Keratinocyte (primary cell): ENCODE measurements at places on chromosomes 4 and X. TPM values are rescaled to one million over a fixed set of nuclear protein-coding genes. Genes with fewer than 3 reads are reported as not detected.
A peak's percentile ranks its signal among the peaks of the same experiment; 100 is the strongest.

The PRICKLE3 gene
- 8.6 to 13.7 TPM (median 8.7 TPM) in 3 replicates for polyA plus RNA-seq

DNA sequence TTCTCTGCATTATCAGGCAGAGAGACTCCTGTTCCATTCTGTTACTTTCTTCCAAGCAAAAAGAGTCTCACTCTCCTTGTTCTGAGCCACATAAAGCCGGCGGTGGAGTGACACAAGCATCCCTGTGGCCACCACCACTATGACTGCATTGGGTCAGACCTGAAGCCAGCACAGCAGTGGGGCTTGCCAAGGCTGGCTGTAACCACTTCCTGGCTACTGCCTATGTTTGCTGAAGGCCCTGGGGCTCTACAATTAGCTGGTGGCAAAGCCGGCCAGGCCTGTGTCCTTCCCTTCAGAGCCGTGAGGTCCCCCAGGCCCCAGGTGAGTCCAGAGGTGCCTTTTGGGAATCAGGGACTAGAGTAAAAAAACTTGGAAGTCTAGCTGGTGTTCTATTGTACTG is 31.8 kb downstream of the PLAC8 start:
- DNase-seq, result no peak

- DNase-seq, result no peak
Measured at GRCh38 chrX:45774961-45775360, 574.3 kb upstream of the DIPK2B start.

DNA sequence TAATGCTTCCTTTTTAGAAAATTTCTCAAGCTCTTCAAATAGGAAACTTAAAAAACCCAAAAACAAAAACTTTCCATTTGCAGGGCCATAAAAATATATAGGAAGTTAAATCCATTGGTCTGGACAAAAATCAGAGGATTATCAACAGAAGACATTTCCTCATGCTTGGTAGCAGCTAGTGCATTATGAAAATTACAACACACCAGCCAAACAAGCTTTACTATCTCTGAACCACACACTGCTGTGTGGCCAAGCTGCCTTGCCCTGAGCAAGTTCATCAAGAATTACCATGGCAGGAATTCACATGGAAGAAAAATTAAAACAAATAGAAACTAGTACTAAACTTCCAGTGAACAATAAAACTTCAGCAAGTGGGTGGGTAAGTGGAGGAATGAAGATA is 3.6 kb downstream of the USP46 start:
- DNase-seq, result no peak

The SPIN4 gene
- polyA plus RNA-seq, result 1.8 to 5.8 TPM (median 4.4 TPM) in 3 replicates

The SMIM31 gene
- not detected in 3 replicates for polyA plus RNA-seq

DNA sequence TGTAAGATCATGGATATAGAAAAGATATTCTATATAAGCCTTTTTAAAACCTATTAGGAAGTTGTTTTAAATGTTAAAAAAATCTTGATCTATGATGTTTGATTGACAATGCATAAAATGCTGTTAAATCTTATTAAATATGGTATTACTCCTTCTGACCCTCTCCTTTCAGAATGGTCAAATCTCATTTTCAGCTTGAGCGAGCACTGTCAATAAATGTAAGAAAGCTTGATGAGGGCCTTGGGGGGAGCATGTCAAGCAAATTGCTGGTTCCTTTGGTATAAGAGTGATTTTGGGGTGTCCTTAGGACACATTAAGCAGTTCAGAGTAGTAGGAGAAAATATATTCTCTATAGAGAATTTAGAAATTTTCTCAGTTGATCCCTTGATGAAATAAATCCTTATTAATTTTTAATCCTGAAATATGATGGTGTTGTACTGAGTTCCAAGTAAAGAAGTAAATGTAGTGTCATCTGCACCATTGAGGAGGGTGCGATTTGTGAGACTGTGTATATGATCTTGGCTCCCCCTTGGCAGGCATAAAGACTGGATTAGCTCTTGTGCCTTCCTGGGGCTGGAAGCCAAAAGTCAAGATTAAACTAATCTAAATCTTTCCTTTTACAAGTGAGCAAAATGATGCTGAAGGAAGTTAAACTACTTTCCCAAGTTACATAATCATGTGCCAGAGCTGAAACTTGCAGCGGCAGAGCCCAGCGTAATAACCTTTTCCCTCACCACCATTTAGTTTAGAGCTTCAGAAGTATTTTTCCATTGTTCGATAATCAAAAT is 82.6 kb upstream of the ANK2 start:
- no peak for DNase-seq

DNA sequence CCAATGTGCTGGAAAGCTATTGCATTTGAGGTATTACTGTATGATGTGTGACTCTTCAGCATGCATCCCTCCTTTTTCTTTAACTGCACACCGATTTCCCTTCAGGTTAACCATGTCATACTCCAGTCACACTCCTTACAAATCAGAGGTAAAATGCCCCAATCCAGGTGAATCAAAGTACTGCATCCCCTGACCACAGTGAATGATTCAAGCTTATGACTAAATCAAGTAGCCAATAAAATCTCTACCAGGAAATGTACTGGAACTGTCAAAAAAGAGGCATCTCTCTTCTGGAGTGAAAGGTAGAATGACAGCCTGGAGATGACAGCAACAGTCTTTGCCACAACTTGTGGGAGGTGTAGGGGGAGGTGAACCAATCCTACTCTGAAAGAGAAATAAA is 10.4 kb downstream of the ADAMTS3 start:
- no peak for DNase-seq

DNA sequence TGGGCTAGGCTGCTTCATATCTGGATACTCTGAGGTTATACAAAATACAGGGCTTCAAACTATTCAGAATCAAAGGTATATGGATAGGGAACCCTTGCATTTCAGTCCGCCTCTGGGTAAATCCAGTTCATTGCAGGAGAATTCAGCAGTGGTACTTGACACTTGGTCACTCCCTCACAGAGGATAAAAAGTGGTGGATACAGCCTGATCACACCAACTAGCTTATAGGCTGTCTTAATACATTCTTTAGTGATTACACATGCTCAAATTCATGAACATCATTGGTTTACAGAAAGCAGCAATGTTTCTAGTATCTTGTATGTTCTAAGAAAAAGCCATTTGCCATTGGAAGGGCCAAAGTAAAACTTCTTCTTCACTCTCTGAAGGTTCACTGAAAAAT is 104.8 kb upstream of the PDE5A start:
- DNase-seq, result no peak

DNA sequence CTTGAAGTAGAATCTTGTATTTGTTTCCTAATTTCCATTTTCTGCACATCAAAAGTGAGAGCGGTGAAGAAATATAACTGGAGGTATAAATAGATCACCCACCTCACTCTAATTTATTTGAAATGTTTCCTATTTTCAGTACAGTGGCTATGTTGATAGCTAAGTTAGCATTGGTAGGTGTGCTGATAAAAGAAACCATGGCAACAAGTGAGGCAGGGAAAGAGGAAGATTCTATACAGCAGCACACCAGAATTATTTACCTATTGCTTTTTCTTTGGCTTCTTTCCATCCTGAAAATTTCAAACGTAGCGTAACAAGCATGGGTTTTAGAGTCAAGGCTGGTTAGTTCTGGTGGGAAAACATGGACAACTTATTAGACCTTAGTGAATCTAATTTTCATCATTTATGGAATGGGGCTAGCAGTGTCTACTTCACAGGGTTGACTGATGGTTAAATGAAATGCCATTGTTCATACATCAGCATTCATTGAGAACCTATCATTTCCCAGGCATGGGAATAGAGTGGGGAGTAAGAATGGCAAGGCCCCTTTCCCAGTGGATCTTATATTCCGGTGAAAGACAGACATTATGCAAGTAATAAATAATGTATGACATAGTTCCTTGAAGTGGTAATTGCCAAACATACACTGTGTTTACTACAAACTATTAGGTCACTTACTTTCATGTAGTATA is 30.6 kb upstream of the CTSO start:
- no peak for DNase-seq

DNA sequence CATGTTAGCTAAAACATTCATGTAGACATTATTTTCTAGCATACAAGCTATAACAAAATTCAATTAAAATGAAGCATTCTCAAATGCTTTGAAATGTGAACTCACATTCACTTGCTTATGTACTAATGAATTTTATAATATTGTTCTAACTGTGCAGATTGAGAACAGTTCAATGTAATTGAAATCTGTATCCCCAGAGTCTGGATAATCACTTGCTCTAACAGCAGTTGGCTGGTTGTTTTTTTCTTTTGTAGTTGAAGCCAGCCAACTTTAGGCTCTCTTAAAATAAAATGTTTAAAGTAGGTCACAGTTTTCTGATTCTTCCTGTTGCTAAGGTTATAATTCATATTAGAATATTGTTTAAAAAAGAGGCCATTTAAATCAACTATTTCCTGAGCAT is 438.9 kb downstream of the NAF1 start:
- DNase-seq, result no peak

The FGFBP2 gene
- polyA plus RNA-seq, result not detected in 3 replicates

The RIPPLY1 gene
- polyA plus RNA-seq, result not detected in 3 replicates

The PDE5A gene
- polyA plus RNA-seq, result 2.1 to 3.6 TPM (median 3.6 TPM) in 3 replicates

GRCh38 chr4:1177274-1178141 is 5.1 kb upstream of the SPON2 start:
- DNase-seq, result no peak

- DNase-seq, result no peak
Measured at GRCh38 chrX:130682990-130683389, 220.0 kb downstream of the ENOX2 start.

The CORIN gene
- 0.11 to 0.37 TPM (median 0.14 TPM) in 3 replicates for polyA plus RNA-seq

DNA sequence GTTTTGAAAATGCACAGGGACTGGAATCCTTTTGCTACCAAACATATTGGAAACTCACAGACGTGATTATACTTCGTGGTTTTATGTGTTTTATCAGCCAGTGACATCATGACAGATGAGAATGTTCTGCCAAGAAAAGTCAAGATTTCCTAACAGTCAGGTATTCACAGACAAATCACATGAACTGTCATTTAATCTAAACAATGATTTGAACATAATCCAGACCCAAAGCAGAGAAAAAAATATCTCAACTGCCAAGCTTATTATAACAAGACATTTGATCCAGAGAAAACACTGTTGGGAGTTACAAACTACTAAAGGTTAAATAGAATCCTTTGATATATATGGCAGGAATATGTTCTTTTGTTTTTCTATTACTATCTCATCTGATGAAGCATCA is 635.9 kb upstream of the FRG1 start:
- no peak for DNase-seq

The FGF13 gene
- polyA plus RNA-seq, result 0.10 TPM in 1 of 3 replicates, not detected in the others

DNA sequence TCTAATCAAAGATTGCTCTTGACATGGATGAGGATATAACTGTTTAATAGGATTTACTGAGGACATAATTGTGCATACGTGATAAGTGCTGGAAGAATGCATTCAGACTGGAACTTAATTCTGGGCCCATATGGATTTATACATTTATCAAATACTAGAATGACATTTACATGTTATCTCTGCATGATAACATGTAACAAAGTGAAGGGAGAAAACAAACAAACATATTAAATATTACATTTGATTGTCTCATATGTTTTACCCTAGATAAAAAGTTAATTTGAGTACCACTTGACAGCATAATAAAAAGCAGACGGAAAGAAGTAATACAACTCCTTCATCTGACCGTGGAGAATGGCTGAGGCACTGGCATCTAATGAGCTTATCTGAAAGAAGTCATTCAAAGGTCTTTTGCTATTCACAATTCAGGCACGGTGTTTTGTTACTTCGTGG is 297.8 kb downstream of the PPP3CA start:
- no peak for DNase-seq

GRCh38 chr4:173626277-173626676 is 96.2 kb upstream of the HAND2 start:
- DNase-seq, result no peak

- DNase-seq, result no peak
Measured at GRCh38 chrX:3713225-3713936, at the start of gene PRKX. Gene PRKX, minus strand, starts transcription at chrX:3713649. Its CDS starts 396 bp downstream, at chrX:3713253.

The VSIG4 gene
- not detected in 3 replicates for polyA plus RNA-seq

GRCh38 chrX:45142185-45142584 is 58.5 kb downstream of the DIPK2B start:
- DNase-seq, result no peak

DNA sequence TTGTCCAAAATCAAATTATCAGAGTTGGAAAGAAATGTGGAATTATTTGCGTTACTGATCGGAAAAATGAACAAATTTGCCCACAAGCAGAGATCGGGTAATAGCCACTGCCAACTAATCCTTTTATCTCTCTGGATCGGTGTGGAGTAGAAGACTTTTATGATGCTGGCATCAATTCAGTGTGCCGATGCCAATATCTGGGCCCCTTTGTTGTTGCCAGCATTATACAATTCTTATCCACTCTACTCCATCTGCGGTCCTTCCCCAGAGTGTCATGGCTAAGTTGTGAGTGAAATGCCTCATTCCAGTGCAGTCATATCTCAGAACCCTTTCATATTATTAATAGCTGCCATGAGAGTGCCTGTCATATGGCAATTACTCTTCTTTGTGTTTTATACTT is 660.2 kb downstream of the ADGRL3 start:
- DNase-seq, result no peak

DNA sequence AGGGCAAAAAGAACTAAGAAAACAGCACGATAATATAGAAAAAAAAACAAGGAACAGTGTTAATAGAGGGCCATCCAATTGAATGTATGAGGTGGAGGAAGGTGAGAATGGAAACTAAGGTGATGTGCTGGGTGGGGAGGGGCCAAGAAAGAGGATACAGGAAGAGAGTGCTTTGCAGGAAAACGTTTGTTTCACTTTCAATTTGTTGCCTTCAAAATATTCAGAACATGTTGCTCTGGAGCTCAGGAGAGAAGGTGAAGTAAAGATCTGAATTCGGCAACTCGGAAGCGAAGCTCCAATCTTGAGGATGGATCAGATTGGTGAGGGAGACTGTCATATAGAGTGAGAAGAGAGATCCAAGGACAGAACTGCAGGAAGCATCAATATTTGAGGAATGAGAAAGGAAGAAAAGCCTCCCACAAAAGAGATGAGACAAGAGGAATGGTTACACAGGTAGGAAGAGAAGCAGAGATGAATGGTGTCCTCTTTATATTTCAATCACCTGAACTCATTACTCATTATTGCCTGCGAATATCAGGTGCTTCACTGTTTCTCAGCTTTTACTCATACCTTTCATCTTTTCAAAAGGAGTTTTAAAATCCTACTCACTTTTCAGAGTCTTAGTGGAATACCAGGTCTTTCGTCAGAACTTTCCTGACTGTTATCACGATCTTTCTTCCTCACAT is 14.7 kb upstream of the SEC24D start:
- DNase-seq, result no peak

GRCh38 chr4:153440475-153440874 is 25.7 kb upstream of the TMEM131L start:
- DNase-seq, result no peak

- DNase-seq, result no peak
Measured at GRCh38 chrX:150572206-150572605, 3.8 kb downstream of the MTM1 start.

The MAGEB10 gene
- polyA plus RNA-seq, result not detected in 3 replicates

- no peak for DNase-seq
Measured at GRCh38 chr4:121071640-121072223, 603 bp downstream of the NDNF start.

- no peak for DNase-seq
Measured at GRCh38 chrX:7889135-7889534, 38.1 kb downstream of the PNPLA4 start.

- peak; percentile 15 for DNase-seq
Measured at GRCh38 chr4:86640469-86640868, 46.4 kb downstream of the PTPN13 start.

- peak; percentile 60 for DNase-seq
Measured at GRCh38 chrX:120457766-120458180, 11.3 kb downstream of the LAMP2 start.

The CCNB3 gene
- 0.72 to 0.98 TPM (median 0.74 TPM) in 3 replicates for polyA plus RNA-seq
